ENCODE measurements at places on chromosomes 6 and 20.

GRCh38 chr6:149064001-149064659, 253.4 kb upstream of the TAB2 start:
- no peak for DNase-seq

DNA sequence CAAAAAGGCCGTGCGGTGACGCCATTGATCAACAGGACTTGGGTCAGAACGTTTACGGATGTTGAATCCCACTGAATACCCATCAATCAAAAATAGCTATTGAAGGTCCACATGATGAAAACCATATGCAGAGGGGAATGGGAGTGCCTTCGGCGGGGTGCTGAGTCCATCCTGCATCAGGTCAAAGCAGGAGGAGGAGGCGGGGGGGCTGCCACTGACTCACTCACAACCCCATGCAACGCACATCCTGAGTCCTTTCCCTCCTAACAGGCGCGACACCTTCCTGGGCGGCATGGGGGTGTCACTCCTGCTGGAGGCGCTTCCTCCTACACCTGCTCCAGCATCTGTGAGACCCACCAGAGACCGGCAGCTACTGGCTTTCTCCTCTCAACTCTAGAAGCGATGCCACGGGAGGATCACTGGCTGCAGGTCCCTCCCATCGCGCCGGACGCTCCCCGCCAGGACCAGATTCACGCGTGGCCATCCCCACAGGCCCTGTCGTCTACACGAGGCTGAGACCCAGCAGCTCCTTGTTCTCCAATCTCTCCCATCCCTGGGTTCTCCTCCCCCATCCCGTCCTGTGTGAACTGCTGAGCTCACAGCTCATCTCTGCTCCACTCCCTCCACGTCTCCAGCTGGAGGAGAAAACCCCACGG, 170.6 kb upstream of the THBS2 start:
- DNase-seq = peak; percentile 55

DNA sequence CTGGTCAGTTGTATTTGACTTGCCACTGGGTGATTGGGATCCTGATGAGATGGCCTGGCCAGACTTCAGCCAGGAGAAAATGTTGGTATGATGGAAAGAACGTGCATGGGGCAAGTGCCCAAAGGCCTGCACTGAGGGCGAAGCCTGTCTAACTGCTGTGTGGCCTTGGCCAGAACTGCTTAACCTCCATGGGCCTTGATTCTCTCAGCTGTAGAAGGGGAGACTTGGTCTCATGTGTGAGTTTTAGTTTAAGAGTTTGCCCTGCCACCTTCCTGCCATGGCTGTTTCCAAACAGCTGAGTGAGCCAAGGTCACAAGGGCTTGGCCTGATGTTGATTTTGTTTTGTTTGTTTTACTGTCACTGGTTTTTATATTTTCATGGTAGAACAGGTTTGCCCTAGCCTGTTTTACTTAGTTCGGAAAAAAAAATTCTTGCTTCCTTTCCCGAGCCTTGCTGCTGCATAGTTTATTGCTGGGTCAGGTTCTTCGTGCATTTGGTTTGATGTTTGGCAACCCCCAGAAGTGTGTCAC, 35.3 kb downstream of the DSTN start:
- no peak for DNase-seq

DNA sequence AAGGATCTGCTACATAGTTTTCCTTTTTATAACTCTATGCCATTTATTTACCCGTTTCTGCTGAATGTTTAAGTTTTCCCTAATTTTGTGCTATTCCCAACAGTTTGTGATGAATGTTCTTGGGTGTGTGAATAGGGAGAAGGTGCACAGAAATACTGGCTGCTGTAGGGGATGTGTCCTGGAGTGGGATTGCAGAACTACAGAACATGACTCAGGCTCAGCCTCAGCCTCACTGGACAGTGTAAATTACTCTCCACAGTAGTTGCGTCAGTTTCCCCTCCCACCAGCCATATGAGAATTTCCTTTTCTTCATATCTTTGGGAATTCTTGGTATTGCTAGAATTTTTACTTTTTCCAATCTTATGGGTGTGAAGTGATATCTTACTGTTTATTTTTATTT, 57.0 kb downstream of the SLX4IP start:
- peak; percentile 63 for DNase-seq

DNA sequence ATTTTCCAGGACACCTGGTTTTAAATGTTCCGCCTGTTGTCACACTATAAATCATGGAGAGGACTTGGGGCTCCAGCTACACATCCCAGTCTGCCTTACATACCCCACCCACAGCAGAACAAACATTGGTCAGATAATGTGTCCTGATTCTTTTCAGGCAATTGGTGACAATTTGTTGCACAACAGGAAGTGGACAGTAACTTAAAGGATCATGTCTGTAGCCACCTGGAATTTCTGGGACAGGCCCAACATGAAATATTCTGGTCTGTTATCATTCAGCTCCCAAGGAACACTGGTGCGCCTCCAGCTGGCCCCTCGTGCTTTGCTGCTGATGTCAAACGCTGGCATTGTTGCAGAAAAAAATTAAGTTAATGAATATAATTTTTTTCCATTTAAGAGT, 117.2 kb downstream of the SOBP start:
- peak; percentile 9 for DNase-seq

DNA sequence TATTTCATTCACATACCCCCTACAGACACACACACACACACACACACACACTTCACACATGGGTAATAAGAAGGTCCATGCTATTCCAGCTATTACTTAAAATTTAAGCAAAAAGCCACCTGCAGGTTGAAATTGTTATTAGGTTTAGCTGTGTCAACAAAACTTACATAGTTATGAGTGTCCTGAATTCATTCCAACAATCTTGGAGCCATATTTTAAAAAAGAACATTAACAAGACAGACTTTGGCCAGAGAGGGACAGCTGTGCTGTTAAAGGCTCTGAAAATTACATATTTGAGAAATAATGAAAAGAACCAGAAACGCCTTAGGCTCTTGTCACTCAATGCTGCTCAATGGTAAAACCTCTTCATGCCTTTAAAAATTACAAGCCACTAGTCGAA, 455.3 kb downstream of the EPM2A start:
- no peak for DNase-seq

GRCh38 chr6:79804732-79805131, 142.6 kb downstream of the ELOVL4 start:
- DNase-seq = no peak

- DNase-seq = no peak
These were observed 48.8 kb downstream of the KIZ start for GRCh38 chr20:21174516-21175239.

DNA sequence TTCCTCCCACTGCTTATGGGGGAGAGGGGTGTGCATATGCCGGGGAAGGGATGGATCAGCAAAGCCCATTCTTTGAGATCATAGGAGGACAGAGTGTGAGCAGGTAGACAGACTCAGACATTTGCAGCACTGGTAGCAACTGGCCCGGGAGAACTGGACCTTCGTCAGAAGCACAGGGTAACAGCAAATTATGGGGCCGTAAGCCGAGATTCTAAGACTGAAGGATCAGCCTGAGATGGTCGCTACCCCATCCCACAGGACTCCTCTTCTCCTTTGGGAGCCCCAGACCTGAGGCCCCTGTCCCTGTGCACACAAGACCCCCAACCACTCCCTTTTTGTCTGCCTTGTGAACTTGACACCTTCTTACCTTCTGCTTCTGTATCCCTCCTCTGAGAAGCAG, 106.5 kb downstream of the TOX2 start:
- DNase-seq = no peak

DNA sequence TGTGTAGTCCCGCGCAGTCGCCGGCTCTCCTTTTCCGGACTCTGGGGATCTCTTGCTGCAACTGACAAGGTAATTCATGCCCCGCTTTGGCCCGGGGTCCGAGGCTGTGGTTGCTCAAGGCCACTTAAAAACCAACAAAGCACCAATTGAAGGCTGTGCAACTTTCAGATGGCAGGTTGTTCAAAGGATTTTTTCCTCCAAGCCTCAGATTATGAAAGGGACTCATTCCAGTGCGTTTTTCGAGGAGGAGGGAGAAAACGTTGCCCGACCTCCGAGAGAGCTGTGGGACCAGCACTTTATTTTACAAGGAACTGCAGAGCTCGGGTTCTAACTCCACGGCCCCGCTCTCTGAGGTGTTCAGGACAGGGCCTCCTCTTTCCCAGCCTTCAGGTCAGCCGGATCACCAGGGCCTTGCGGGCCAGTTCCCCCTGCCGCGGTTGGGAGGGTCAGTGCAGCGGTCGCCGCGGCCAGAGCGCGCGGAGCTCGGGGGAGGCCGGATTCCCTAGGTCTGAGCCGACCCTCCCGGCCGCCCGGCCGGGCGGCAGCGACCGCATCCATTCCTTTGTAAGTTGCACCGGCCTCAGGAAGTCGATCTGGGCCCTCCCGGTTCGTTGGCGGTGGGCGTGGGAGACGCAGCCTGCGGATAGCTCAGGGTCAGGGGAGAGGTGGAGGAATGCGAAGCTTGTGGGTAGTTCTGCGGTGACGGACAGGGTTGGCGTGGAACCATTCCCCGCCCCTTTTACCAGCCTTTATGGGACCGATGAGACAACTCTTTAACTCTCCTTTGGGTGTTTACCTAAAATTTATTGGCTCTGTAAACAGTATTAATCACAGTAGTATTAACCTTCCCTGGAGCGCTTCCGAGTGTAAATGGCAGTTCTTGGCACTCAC, 1.6 kb downstream of the UTRN start:
- DNase-seq = peak; percentile 82

DNA sequence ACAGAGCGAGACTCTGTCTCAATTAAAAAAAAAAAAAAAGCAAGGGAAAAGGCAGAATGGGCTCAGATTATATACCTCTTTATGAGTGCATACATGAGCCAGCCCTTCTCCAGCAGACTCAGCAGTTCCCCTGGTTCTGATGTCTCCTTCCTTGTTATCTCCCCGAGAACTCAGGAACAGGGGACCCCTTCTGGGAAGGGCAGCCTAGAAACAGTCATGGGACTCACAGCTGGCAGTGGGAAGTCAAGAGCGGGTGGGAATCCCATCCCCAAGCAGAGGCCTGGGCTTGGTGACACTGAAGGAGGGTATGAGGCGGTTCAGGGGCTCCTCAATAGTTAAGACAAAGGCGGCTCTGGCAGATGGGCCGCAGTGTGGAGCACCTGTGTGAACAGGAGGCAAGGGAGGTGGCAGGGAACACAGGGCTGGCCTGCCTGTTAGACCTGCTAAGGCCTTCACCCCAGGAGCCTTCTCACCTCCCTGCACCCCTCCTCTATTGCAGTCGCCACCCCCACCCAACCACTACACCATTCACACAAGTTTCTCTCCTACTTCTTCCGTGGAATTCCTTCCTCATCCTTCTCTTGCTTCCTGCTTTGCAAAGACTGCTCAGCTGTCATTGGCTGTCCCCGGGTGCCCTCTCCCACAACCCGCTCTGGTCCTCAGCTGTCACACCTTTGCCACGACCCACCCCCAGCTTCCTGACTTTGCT, 29.7 kb upstream of the MDFI start:
- no peak for DNase-seq

DNA sequence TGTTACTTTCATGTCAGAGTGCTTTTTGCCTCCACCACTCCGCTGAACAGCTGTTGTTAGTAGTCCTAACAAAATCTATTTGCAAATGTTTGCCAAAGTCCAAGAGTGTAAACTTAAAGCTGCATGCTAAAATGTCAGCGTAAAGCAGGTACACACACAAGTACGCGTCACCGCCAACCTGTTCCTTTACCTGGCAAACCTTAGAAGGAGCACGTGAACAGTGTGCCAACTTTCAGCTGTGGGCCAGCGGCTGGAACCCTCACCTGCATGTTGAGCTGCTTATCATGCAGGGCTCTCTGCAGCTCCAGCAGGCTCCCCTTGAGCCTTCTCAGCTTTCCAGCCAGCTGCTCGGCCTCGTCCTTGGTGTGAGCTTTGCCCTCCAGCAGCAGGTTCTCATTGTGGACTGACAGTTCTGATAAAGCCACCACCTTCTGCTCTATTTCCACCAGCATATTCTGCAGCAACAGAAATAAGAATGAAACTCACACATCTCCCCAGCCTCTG, 359.3 kb downstream of the SYNE1 start:
- no peak for DNase-seq

DNA sequence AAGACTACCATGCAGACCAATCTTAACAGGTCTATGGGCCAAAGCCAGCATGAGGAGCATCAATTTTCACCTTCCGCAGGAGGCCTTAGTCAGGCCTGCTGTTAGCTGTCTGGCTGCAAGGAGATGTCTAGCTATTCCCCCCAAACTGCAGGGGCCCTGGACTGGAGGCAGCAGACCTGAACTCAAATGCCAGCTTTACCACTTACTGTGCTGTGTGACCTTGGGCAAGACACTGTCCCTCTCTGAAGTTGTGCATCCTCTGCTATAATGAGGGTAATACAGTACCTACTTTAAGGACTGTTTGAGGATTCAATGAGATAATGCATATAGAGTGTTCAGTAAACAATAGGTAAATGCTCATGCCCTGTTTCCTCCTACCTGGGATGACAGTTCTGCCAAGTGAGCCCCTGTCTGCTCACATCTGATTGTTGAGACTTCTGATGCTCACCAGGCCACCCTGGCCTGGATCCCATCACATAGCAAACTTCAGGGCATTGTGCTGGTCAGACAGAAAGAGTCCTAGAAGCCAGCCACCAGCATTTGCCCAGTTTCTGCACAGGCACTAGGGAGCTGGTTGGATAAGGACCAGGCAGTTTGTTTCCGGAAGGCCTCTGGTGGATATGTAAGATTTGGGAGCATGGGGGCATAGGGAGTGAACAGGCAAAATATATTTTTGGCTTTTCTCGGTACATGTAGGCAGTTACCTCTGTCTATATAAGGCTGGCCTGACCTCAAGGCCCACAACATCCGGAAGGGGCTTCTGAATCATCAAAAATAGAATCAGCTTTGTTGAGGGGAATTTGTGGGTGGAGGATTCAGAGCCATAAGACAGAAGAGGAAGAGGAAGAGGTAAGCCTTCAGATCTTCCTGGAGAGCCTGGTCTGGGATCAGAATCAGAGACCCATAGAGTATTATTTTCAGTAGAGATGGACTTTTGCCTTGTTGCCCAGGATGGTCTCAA, 2.3 kb upstream of the OCSTAMP start:
- no peak for DNase-seq

GRCh38 chr6:118810420-118811027, 83.4 kb upstream of the ASF1A start:
- DNase-seq = no peak

DNA sequence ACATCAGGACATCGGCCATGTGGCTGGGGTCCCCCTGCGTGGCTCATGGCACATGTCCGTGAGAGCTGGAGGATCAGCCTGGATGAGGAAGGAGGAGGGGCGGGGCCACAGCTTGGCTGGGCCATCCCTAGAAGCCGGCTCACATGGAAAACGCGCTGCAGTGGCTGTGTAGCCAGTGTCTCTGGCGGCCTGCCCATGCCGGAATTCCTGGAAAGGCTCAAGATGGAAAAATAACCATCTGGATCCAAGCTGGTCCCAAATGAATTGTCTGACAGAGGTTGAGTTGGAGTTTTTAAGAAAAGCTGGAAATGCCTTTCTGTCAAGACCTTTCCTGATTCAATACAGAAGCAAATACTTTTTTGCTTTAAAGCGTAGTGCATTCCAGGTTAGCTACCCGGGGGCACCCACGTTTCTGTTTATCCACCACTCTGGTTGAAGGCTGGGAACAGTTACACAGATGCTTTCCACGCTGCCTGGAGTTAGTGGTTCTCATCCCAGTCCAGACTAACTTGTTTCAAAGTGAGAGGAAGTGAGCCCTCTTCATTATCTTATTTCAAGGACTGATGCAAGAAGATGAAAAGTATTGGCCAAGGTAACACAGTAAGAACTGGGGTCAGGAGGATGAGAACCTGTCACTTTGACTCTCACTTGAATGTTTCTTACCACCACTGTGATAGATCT, 99.0 kb downstream of the GMPR start:
- DNase-seq = peak; percentile 99
